Gastroesophageal sphincter (tissue), 4 donors: ENCODE measurements at places on chromosomes 4 and X. TPM values are rescaled to one million over a fixed set of nuclear protein-coding genes. Genes with fewer than 3 reads are reported as not detected.

USP38 gene
- total RNA-seq = 24.2 TPM

PNMA3 gene
- not detected for total RNA-seq

DCAF12L1 gene
- total RNA-seq = not detected

AKAP4 gene
- not detected for total RNA-seq

GPR143 gene
- total RNA-seq = not detected

NXF2B gene
- total RNA-seq = not detected

PRDX4 gene
- 51.7 TPM for total RNA-seq

MORC4 gene
- total RNA-seq = 10.7 TPM

LRAT gene
- 0.30 TPM for total RNA-seq

TEX13C gene
- total RNA-seq = not detected

SPANXD gene
- total RNA-seq = not detected

SFRP2 gene
- total RNA-seq = 20.1 TPM

STPG2 gene
- not detected for total RNA-seq

PAGE3 gene
- total RNA-seq = not detected

SLC34A2 gene
- total RNA-seq = not detected

ACE2 gene
- 4.5 TPM for total RNA-seq

GAB1 gene
- 102 TPM for total RNA-seq

RNF128 gene
- total RNA-seq = 0.27 TPM

C4orf50 gene
- total RNA-seq = 0.25 TPM

GYG2 gene
- 12.2 TPM for total RNA-seq

GRIA2 gene
- total RNA-seq = not detected

ING2 gene
- total RNA-seq = 64.4 TPM

CYLC1 gene
- not detected for total RNA-seq
